ENCODE measurements at places on chromosomes 6 and 20. TPM values are rescaled to one million over a fixed set of nuclear protein-coding genes. Genes with fewer than 3 reads are reported as not detected.
A peak's percentile ranks its signal among the peaks of the same experiment; 100 is the strongest.

- no peak for DNase-seq
Measured at GRCh38 chr20:57411406-57412283, 20.4 kb downstream of the RBM38 start.

DNA sequence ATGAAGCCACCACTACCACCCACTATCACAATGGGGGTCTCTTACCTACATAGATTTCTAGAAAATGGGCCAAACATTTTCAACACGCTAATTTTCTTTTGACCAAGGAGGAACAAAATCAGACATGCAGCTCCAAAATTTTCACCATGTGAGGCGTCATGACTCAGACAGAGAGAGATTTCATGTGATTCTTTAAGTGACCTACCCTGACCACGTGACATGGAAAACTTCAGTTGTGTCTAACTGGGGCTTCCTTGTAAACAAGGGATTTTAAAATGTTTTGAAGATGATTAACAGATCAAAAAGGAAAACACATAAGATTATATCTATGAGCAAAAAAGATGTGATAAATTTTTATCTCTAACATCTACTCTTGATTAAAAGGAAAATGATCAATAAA lies 199.2 kb downstream of the TBXT start:
- DNase-seq, result no peak

Gene BFSP1
- total RNA-seq, result 0.51 TPM

- no peak for DNase-seq
Measured at GRCh38 chr6:63660757-63661156, 25.2 kb downstream of the PHF3 start.

Gene EFCAB8
- total RNA-seq, result 0.37 TPM

Gene STMND1
- total RNA-seq, result not detected

Gene TMC2
- total RNA-seq, result not detected

DNA sequence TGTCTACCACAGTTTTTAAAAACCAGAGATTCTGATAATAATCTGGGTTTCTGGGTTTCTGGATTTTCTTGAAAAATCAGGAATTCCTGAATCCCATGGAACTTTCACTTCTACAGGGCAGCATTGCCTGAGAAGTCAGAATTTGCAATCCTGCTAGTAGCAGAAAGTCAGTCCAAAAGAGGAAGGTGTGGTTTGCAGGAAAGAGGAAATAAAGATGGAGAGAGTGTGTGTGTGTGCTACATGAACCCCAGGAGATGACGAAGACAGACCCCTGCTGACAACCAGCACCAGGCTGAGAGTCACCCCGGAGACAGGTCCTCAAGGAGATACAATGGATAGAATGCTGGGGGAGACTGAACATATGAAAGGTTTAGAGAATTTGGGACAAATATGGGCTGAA lies 44.9 kb downstream of the PRND start:
- no peak for DNase-seq

GRCh38 chr6:73746787-73747186 lies 50.8 kb downstream of the CD109 start:
- no peak for DNase-seq

GRCh38 chr6:49540614-49541013 lies 9.9 kb upstream of the C6orf141 start:
- DNase-seq, result no peak

- DNase-seq, result no peak
Measured at GRCh38 chr6:88870717-88871330, 92.6 kb downstream of the RNGTT start.

GRCh38 chr6:73653571-73654424 lies at the start of gene SLC17A5:
Gene SLC17A5, minus strand, starts transcription at chr6:73653992. Its CDS starts 106 bp downstream, at chr6:73653886.
- DNase-seq, result peak; percentile 82

DNA sequence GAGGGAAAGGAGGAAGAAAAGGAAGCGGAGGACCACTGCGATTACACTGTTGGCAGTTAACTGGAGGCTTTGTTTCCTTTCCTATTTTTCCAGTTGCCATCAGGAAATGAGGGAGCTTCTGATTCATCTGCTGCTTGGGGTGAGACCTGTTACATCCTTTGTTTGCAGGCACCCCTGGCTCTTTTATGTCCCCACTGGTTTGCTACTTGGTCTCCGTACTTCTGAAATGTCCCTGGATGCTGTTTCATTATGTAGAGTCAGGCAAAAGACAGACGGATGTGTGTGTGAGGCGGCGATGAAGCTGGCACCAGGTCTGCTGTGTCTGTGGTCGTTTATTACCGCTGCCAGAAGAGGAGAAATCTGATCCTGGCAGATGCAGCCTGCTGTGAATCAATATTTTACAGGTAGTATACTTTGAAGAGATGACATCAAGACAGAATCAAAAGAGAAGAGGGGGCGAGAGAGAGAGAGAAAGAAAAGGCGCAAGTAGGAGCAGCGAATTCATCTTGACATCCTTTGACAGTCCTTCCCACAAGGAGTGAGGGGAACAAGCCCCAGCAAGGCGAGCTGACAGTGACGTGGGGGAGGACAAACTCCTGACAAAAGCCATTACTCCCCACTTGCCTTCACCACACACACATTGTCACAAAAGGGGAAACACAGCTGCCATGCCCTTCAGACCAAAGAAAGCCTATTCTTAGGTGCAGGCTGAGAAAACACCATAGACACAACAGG lies 145.9 kb upstream of the FBXL4 start:
- no peak for DNase-seq

GRCh38 chr6:169624785-169625184 lies 77.0 kb downstream of the WDR27 start:
- DNase-seq, result no peak

Gene HNF4A
- total RNA-seq, result not detected

Gene CASS4
- total RNA-seq, result 4.6 TPM

- no peak for DNase-seq
Measured at GRCh38 chr6:106064142-106064541, 22.0 kb upstream of the PRDM1 start.

- DNase-seq, result no peak
Measured at GRCh38 chr20:3121271-3121911, 36.9 kb upstream of the AVP start.

Gene CCM2L
- not detected for total RNA-seq

Gene PSMA7
- total RNA-seq, result 434 TPM

DNA sequence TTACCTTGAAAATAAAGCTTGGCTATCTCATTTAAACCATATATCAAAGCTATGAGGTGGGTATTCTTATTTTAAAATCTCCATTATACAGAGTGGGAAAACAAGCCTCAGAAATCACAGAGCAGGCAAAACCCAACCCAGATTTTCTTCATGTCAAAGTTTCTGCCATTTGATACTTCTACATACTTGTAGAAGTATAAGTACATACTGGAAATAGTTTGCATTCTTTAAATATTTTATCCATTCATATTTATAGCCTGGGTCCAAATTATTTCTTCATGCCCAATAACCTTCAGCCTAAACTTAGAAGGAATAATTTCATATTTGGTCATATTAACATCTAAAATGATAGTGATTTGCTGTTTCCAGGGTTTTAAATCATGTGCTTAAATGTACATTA lies 61.8 kb downstream of the MLIP start:
- no peak for DNase-seq

GRCh38 chr6:142280927-142281326 lies 20.9 kb upstream of the ADGRG6 start:
- DNase-seq, result no peak

DNA sequence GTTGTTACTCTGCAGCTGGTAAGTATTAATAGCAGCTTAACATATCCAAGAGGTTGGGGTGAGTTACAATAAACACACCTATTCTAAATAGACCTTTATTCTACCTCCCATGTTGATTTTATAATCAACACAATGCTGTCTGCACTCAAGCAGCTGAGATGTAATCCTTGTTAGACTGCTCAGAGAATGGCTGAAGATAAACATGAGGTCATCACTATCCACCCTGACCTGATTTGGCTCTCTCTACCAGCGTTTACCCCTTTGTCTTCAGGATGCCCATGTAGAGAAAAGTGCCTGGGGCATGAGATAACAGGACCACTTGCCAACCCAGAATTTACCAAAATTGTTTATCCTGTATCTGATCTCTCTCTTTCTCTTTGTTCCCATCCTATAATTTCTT lies 220.7 kb upstream of the DEFB112 start:
- no peak for DNase-seq

DNA sequence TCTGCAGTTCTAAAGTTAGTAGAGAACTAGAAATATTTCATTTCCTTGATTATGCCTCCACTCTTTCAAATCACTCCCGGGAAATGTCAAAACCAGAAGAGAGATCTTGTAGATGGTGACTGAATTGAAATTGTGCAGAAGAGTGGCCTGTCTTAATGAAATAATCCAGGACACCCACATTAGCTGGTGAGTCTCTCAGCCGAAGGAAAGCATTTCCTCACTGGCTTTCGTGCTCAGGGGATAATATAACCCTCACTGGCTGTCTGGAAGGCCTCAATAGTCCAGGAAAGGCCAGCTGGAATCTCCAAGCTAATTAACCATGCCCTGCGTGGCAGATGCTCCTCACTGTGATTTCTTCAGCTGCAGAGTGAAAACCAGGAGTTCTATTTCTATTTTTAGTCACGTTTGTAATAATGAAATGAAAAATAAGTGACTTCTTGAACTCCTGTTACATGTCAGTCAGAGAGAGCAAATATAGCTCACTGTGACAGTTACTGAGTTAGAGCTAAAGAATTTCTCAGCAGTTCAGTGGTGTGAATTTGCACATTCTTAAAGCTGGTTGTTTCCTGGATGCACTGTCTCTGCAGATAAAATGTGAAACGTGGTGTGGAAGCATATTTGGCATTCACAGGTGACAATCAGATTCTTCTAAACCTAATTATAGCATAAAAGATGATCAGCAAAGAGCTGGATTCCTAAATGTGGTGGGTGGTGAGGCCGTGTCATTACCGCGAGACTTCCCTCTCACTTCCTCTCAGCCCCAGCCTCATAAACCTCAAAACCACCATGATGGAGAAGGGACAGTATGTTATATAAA lies 211.7 kb downstream of the LMBRD1 start:
- DNase-seq, result no peak

Gene ADNP
- total RNA-seq, result 64.6 TPM

DNA sequence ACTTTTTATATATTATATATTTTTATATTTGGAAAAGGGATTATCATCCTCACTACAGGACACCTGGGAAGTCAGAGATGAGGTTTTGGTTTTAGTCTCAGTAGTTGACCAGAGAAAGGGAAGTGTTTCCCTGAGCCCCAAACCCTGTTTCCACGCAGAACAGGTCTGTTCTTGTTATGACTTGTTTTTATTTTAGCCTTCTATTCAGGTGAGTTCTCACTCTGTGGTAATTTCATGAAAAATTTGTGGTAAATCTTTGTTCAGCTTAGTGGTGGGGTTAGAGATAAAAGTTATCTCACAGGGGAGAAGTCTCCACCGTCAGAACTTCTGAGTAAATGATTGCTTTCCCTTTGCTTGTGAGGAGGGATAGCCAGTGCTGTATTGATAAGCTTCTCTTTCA lies 224.9 kb downstream of the FARS2 start:
- DNase-seq, result no peak

GRCh38 chr20:7094438-7094997 lies 327.0 kb downstream of the BMP2 start:
- no peak for DNase-seq

Gene RANBP9
- total RNA-seq, result 55.7 TPM

- no peak for DNase-seq
Measured at GRCh38 chr6:12359036-12359435, 68.9 kb downstream of the EDN1 start.

Gene SRMS
- not detected for total RNA-seq

DNA sequence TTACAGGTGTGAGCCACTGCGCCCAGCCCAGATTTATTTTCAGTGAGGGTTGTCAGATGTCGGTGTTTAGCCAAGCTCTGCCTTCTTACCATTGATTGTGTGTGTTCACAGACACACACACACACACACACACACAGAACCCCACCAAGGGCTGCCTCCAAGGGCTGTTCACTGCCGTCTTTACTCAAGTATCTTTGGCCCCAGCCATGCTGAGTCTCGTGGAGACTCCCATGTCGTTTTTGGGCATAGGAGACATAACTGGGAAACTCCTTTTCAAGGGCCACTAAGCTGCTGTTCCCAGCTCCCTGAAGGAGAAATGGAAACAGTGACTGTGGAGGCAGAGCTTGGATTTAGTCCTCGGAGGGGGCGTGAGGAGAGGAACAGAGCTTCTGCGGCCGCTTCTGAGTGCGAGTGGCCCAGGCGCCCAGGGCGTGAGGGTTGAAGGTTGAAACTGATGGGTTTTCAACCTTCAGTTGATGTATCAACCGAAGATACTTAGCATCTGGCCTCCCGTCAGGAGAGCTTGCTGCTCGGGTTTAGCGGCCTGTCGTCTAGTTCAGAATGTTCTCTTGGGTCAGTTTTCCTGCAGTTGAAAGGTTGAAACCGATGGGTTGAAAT lies 243.6 kb downstream of the TTLL2 start:
- no peak for DNase-seq

- DNase-seq, result no peak
Measured at GRCh38 chr6:153947808-153948447, 91.1 kb upstream of the OPRM1 start.

- DNase-seq, result no peak
Measured at GRCh38 chr6:136401749-136402148, 112.1 kb upstream of the BCLAF1 start.

Gene KIF25
- total RNA-seq, result not detected

DNA sequence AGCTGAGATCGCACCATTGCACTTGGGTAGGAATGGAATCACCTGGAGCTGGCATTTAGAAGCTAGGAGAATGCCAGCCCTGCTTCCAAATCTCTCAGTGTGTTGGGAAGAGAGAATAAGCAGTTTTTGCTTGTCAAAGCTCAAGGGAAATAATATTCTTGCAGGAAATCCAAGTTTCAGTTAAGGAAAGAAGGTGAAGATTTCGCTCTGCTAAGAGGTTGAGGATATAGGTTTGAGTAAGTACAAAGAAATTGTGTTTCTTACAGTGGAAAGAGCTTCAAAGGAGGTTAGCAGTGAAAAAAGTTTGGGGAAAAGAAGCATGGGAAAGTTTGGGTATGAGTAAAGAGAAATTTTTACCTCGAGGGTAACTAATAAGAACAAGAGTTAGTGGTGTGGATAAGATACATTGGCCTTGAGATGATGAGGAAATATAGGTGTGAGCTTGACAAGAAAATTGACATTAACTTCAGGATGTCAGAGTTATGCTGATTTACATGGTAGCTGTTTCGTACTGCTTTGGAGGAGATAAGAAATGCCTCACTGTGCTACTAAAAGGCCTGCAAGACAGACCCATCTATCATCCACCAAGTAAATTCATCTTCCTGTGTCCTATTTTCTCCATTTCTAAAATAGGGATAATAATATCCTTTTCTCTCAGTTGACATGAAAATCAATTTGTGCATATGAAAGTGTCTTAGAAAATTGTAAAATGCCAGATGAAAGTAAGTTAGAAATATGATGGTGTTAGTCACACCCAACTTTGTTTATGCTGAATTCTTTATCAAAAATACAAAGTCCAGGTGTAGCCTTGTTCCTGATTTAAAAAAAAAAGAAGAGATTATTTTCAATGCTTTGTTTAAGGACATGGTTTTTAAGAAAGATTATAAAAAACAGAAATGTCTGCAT lies 12.8 kb upstream of the HINT3 start:
- no peak for DNase-seq

Data from activated T-helper 2 cell treated with anti-CD3 and anti-CD28 coated beads, Interferon-gamma antibody, Interleukin-2, Interleukin-4, amounts not matched to agents 10 μg/mL and 5 μg/mL and 100 μg/mL, durations not matched to agents 14 hours and 24 hours and 36 hours (primary cell).